ENCODE measurements at places on chromosomes 11 and 22. TPM values are rescaled to one million over a fixed set of nuclear protein-coding genes. Genes with fewer than 3 reads are reported as not detected.

- DNase-seq: no peak
- no peaks in the 10 kb centered on the region for H3K27me3 ChIP-seq
- peak overlapping the region; percentile 65 for H3K4me3 ChIP-seq
- no peak overlapping the region for H3K27ac ChIP-seq
- H3K4me1 ChIP-seq: no peaks in the 10 kb centered on the region
These were observed 23.5 kb downstream of the SHISA8 start for GRCh38 chr22:41891407-41891806.

- H3K4me1 ChIP-seq: peaks cover 6% of the 10 kb centered on the region
- H3K27me3 ChIP-seq: peaks cover 1% of the 10 kb centered on the region
- H3K36me3 ChIP-seq: no peaks in the 10 kb centered on the region
- no peak for DNase-seq
These were observed 24.4 kb upstream of the HSPA8 start for GRCh38 chr11:123086305-123086704.

DNA sequence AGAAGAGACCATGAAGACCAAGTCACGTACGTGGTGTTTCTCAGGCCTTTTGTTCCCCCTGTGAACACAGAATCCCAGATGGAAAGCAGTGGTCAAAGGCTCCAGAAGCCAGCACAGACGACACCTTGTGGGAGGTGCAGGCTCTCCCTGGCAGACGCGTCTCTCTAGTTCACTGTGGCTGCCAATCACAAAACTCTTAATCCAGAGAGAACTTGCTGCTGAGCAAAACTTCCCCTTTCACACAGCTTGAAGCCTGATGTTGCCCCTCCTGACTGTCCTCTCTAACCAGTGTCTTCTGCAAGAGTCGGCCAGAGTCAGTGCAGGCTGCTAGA lies 67.1 kb downstream of the PIWIL3 start:
- peaks cover 10% of the 10 kb centered on the region for H3K4me1 ChIP-seq
- no peak for DNase-seq
- no peak overlapping the region for H3K4me3 ChIP-seq
- peaks cover 2% of the 10 kb centered on the region for H3K27me3 ChIP-seq
- no peaks in the 10 kb centered on the region for H3K36me3 ChIP-seq
- no peak overlapping the region for H3K27ac ChIP-seq

Gene VPREB1
- not detected for total RNA-seq

Gene APOL1
- 2.5 TPM for total RNA-seq

GRCh38 chr11:117750916-117751662 lies 45.9 kb downstream of the DSCAML1 start:
- H3K27ac ChIP-seq: no peak overlapping the region
- H3K4me1 ChIP-seq: no peaks in the 10 kb centered on the region
- H3K4me3 ChIP-seq: no peak overlapping the region
- peaks cover 5% of the 10 kb centered on the region for H3K27me3 ChIP-seq
- no peaks in the 10 kb centered on the region for H3K36me3 ChIP-seq

- H3K36me3 ChIP-seq: no peaks in the 10 kb centered on the region
- peaks cover 1% of the 10 kb centered on the region for H3K27me3 ChIP-seq
- H3K4me1 ChIP-seq: no peaks in the 10 kb centered on the region
- no peak overlapping the region for H3K4me3 ChIP-seq
- no peak overlapping the region for H3K27ac ChIP-seq
- DNase-seq: no peak
These were observed 538.9 kb downstream of the DLG2 start for GRCh38 chr11:85088286-85088685.

DNA sequence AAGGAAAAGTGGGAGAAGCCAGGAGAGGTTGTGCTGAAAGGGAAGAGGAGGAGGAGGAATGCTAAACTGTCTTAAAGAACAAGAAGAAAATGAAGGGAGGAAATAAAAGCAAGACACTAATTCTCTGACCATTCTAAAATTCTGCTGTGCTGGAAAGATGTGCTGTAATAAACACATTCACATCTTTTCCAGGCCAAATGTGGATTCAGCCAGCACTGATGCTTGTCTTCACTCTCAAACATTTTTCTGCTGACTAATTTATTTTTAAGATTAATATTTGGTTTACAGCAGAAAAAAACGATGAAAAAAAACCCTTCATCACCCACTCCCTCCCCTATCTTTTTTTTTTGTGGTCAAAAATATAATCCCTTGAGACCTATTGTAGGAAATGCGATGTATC lies 223.6 kb downstream of the SWAP70 start:
- no peak for DNase-seq
- H3K27me3 ChIP-seq: no peaks in the 10 kb centered on the region
- H3K4me1 ChIP-seq: no peaks in the 10 kb centered on the region
- no peaks in the 10 kb centered on the region for H3K36me3 ChIP-seq

- no peak for DNase-seq
- H3K4me3 ChIP-seq: no peak overlapping the region
- H3K27ac ChIP-seq: no peak overlapping the region
- H3K27me3 ChIP-seq: no peaks in the 10 kb centered on the region
- no peaks in the 10 kb centered on the region for H3K4me1 ChIP-seq
These were observed 238.0 kb downstream of the METTL15 start for GRCh38 chr11:28346209-28346608.

- no peaks in the 10 kb centered on the region for H3K36me3 ChIP-seq
- H3K27ac ChIP-seq: no peak overlapping the region
- no peaks in the 10 kb centered on the region for H3K27me3 ChIP-seq
- no peak overlapping the region for H3K4me3 ChIP-seq
- DNase-seq: no peak
- H3K4me1 ChIP-seq: no peaks in the 10 kb centered on the region
These were observed 171.5 kb downstream of the SNX19 start for GRCh38 chr11:130744794-130745193.

GRCh38 chr11:46389450-46390330 lies 1.9 kb downstream of the CHRM4 start:
- peaks cover 14% of the 10 kb centered on the region for H3K4me1 ChIP-seq
- no peak overlapping the region for H3K4me3 ChIP-seq
- H3K36me3 ChIP-seq: peaks cover 20% of the 10 kb centered on the region
- peak; percentile 89 for DNase-seq
- no peak overlapping the region for H3K27ac ChIP-seq

Gene UQCC3
- total RNA-seq: 4.7 TPM

DNA sequence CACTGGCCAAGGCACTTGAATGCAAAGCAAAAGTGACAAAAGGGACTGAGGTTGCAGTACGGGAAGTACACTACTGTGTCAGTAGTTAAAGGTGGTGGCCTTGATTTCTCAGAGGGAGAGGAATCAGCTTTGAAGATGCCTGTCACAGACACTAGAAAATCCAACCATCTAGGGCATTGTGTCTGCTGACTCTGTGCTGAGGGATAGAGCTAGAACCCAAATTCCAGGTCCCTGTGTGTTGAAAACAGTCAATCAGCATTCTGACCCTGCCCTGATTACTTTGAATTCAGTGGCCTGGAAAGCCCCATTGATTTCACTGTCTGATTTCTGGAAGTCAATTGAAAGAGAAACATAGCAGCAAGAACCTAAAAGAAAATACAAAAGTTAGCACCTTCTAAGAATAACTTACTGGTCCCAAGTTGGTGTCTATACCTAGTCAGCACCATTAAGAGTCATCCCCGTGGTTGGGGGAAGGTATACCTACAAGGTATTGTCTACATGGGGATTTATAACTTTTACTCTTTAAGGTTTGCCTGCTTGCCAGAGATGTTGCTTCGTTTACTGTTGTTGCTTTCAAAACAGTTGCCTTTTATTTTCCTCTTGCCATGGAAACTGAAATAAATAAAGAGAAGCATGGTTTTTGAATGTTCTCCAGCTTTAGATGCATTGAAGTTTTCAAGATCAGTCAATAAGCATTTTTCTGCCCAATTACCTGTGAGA lies 97.3 kb downstream of the PDHX start:
- H3K4me3 ChIP-seq: no peak overlapping the region
- DNase-seq: no peak
- H3K4me1 ChIP-seq: no peaks in the 10 kb centered on the region
- no peaks in the 10 kb centered on the region for H3K36me3 ChIP-seq
- H3K27me3 ChIP-seq: peaks cover 1% of the 10 kb centered on the region

GRCh38 chr11:17850336-17850735 lies 115.8 kb downstream of the KCNC1 start:
- H3K36me3 ChIP-seq: no peaks in the 10 kb centered on the region
- no peaks in the 10 kb centered on the region for H3K4me1 ChIP-seq
- no peak overlapping the region for H3K27ac ChIP-seq
- no peaks in the 10 kb centered on the region for H3K27me3 ChIP-seq
- DNase-seq: no peak
- H3K4me3 ChIP-seq: no peak overlapping the region

Gene CCDC89
- total RNA-seq: not detected

DNA sequence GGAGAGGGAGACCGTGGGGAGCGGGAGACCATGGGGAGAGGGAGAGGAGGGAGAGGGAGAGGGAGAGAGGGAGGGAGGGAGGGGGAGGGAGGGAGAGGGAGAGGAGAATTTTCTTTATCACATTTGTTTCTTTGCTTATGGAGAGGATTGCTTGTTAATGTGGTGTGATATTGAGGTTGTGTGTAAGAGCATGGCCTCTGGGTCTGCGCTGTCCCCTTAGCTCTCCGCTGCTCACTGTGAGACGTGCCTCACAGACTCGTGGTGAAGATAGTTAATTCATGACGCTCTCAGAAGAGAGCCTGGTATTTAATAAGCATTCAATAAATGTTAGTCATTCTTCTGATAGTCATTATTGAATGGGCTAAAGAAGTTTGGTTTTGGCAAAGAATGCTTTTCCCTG lies 26.2 kb downstream of the PPFIA1 start:
- no peak for DNase-seq
- no peak overlapping the region for H3K27ac ChIP-seq
- peaks cover 30% of the 10 kb centered on the region for H3K36me3 ChIP-seq
- peaks cover 6% of the 10 kb centered on the region for H3K27me3 ChIP-seq

DNA sequence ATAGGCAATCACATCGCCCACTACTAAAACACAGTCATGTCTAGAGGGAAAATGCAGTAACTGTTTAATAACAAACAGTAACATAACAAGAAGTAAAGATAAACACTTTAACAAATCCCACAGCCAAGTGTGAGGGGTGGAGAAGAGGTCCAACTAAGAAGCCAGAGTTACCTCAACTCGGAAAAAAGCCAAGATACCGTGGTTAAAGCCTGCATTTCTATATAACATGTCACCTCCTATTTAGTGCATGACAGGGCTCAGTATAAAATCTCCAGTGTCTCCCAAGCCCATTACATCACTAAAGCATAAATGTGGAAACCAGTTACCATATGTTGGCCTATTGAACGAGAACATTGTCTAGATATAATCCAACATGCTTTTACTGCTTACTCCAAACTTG lies 281.7 kb downstream of the LRRC4C start:
- H3K4me3 ChIP-seq: no peak overlapping the region
- no peak overlapping the region for H3K27ac ChIP-seq
- no peak for DNase-seq

Gene ZP1
- not detected for total RNA-seq

GRCh38 chr11:31711137-31711536 lies 100.0 kb downstream of the PAX6 start:
- H3K27ac ChIP-seq: no peak overlapping the region
- peaks cover 2% of the 10 kb centered on the region for H3K27me3 ChIP-seq
- no peaks in the 10 kb centered on the region for H3K36me3 ChIP-seq
- no peak for DNase-seq

GRCh38 chr11:62087694-62088093 lies 36.1 kb upstream of the INCENP start:
- no peaks in the 10 kb centered on the region for H3K4me1 ChIP-seq
- H3K27me3 ChIP-seq: peaks cover 2% of the 10 kb centered on the region
- H3K36me3 ChIP-seq: no peaks in the 10 kb centered on the region

GRCh38 chr11:107392611-107393010 lies 65.0 kb downstream of the CWF19L2 start:
- no peaks in the 10 kb centered on the region for H3K27me3 ChIP-seq
- peaks cover 2% of the 10 kb centered on the region for H3K4me1 ChIP-seq
- no peak for DNase-seq
- peaks cover 9% of the 10 kb centered on the region for H3K36me3 ChIP-seq

- peaks cover 4% of the 10 kb centered on the region for H3K4me1 ChIP-seq
- H3K27me3 ChIP-seq: no peaks in the 10 kb centered on the region
- H3K27ac ChIP-seq: no peak overlapping the region
- no peak for DNase-seq
These were observed 184.6 kb downstream of the LRRC4C start for GRCh38 chr11:41274831-41275230.

GRCh38 chr11:29324328-29324727 lies 692.5 kb downstream of the KCNA4 start:
- no peaks in the 10 kb centered on the region for H3K4me1 ChIP-seq
- H3K36me3 ChIP-seq: no peaks in the 10 kb centered on the region
- no peak overlapping the region for H3K4me3 ChIP-seq
- no peak overlapping the region for H3K27ac ChIP-seq
- DNase-seq: no peak

DNA sequence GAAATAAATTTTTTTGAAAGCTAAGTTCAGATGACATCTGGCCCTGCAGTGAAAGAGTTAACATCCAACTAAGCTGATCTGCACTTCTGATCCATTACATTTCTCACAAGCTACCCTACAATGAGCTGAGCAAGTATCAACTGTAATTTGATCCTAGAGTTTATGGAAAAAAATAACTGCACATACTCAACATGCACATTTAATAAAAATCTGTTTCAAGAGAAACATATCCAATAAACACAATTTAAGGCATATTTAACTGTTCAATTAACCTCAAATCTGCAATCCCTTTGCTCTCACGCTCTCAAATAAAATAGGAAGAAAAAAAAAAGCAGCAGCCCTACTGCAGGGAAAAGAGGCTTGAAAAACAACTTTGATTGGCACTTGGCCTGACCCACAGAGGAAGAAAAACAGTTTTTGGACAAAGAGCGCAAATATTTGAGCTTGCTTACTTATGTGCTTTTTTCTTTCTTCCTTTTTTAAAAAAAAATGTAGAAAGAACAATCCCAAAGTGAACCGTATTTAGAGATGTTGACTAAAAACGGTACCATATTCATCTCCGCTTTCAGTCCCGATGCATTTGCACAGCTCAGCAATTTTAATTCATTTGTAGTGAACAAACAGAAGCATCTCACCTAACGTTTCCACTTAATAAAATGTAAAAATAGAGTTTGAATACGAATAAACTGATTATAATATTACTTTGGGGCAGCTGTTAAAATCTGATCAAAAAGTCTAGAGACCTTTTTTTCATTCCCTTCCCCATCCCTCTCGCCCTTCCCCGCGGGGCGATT lies 1.6 kb downstream of the SESN3 start:
- H3K27ac ChIP-seq: peak overlapping the region; percentile 86
- no peaks in the 10 kb centered on the region for H3K36me3 ChIP-seq
- H3K4me3 ChIP-seq: peak overlapping the region; percentile 99
- no peak for DNase-seq

Gene GGTLC2
- not detected for total RNA-seq

Gene TRIM49C
- total RNA-seq: not detected

GRCh38 chr11:57222239-57222638 lies 14.8 kb downstream of the APLNR start:
- no peak overlapping the region for H3K27ac ChIP-seq
- H3K4me1 ChIP-seq: peaks cover 22% of the 10 kb centered on the region
- no peak for DNase-seq
- H3K27me3 ChIP-seq: peaks cover 1% of the 10 kb centered on the region
- H3K36me3 ChIP-seq: no peaks in the 10 kb centered on the region

- H3K4me3 ChIP-seq: no peak overlapping the region
- H3K36me3 ChIP-seq: peaks cover 3% of the 10 kb centered on the region
- H3K4me1 ChIP-seq: peaks cover 13% of the 10 kb centered on the region
- H3K27ac ChIP-seq: no peak overlapping the region
These were observed 29.9 kb upstream of the LRRC32 start for GRCh38 chr11:76700177-76701100.

- H3K4me1 ChIP-seq: peaks cover 18% of the 10 kb centered on the region
- DNase-seq: no peak
- peaks cover 34% of the 10 kb centered on the region for H3K36me3 ChIP-seq
- peak overlapping the region; percentile 97 for H3K27ac ChIP-seq
These were observed 805 bp downstream of the GANAB start for GRCh38 chr11:62645671-62645945.

- H3K4me1 ChIP-seq: peaks cover 11% of the 10 kb centered on the region
- no peak overlapping the region for H3K27ac ChIP-seq
- no peak for DNase-seq
- no peaks in the 10 kb centered on the region for H3K27me3 ChIP-seq
These were observed 57.9 kb downstream of the UVRAG start for GRCh38 chr11:75872887-75873416.

All from endothelial cell (in vitro differentiated cells).